ENCODE measurements at places on chromosomes 1 and 21.

DNA sequence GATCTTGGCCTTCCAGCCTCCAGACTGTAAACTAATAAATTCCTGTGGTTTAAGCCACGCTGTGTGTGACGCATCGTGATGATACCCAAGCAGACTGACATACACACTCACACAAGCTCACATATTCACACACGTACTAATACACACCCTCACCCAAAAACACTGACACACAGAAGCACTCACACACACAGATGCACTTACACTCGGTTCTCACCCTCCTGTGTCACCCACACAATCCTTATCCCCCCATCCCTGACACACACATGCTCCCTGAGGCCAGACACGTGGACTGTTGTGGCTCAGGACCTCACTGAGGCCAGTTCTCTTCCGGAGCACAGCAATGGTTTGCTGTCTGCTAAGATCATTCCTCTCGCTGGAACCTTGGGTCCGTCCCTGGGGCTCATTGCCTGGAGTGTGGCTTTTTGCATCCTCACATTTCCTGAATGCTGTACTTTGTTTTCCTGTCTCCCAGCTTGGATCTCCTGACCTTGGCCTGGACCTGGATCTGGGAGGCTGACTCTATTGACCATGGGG lies 76.9 kb upstream of the LYST start:
- DNase-seq = no peak
- H3K27ac ChIP-seq = no peak overlapping the region
- H3K36me3 ChIP-seq = peaks cover 2% of the 10 kb centered on the region
- H3K4me3 ChIP-seq = no peak overlapping the region
- no peaks in the 10 kb centered on the region for H3K27me3 ChIP-seq

DNA sequence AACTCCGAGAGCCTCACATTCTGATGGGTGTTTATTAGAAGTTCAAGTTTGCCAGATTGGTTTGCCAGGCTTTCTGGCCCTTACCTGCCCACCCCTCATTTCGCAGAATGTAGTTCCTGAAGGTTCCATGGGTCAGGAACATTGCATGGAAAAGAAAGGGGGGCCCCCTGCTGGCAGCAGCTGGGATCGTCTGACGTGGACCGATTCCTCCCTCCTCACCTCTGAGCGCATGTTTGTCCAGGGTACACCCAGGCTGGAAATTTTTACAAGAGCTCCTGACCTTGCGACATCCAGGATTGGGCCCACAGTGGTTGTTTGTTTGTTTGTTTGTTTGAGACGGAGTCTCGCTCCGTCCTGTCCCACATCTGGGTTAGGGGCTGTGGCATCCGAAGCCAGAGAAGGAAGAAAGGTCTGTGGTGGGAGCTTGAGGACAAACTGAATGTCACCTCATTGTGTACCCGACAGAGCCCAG lies 126.0 kb upstream of the TMEM51 start:
- no peak overlapping the region for H3K4me3 ChIP-seq
- peaks cover 44% of the 10 kb centered on the region for H3K27me3 ChIP-seq
- no peak for DNase-seq
- no peaks in the 10 kb centered on the region for H3K4me1 ChIP-seq
- no peaks in the 10 kb centered on the region for H3K36me3 ChIP-seq
- H3K27ac ChIP-seq = no peak overlapping the region

DNA sequence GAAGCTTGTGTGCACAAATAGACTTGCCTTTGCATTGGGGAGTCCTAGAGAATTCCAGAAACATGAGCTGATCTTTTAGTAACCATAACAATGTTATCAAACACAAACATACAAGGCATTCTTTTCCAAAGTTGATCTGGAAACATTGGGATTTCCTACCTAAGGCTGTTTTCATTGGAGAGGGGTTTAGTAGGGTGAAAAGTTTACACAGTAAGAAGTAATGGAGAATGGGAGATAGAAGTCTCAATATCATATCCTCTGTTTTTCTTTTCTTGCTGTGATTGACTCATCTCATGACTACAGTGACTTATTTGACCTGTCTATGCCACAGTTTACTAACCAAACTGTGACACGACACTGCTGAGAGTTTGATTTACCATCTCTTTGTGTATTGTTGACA lies 65.6 kb upstream of the PLA2G4A start:
- H3K4me1 ChIP-seq = no peaks in the 10 kb centered on the region
- H3K27me3 ChIP-seq = no peaks in the 10 kb centered on the region
- no peaks in the 10 kb centered on the region for H3K36me3 ChIP-seq
- no peak for DNase-seq
- no peak overlapping the region for H3K27ac ChIP-seq

- no peak for DNase-seq
- H3K27ac ChIP-seq = no peak overlapping the region
- no peaks in the 10 kb centered on the region for H3K36me3 ChIP-seq
- H3K4me3 ChIP-seq = no peak overlapping the region
- peaks cover 15% of the 10 kb centered on the region for H3K4me1 ChIP-seq
Measured at GRCh38 chr1:31377364-31377863, 4.5 kb upstream of the FABP3 start.

GRCh38 chr1:36512842-36513241 lies 30.1 kb upstream of the CSF3R start:
- H3K36me3 ChIP-seq = peaks cover 2% of the 10 kb centered on the region
- H3K27me3 ChIP-seq = peaks cover 39% of the 10 kb centered on the region
- no peak overlapping the region for H3K4me3 ChIP-seq
- no peaks in the 10 kb centered on the region for H3K4me1 ChIP-seq

DNA sequence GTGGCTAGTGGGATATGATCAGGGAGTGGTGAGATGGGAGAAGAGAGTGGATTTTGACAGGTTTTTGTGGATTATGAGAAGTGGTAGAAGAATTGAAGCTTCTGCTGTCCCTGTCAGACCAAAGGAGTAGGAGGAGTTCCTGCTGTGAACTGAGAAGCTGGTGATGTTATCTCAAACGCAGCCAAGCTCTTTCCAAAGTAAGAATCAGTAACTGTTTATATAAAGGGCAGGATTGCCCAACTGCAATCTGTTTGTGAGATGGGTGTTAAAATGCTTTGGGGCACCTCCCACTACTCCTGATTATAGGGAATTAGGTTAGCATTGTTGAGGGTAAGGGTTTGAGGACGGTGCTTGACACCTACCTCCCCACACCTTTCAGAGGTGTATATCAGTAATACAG lies 60.5 kb upstream of the USP25 start:
- DNase-seq = no peak
- no peak overlapping the region for H3K27ac ChIP-seq
- no peaks in the 10 kb centered on the region for H3K27me3 ChIP-seq
- no peaks in the 10 kb centered on the region for H3K36me3 ChIP-seq
- no peaks in the 10 kb centered on the region for H3K4me1 ChIP-seq
- H3K4me3 ChIP-seq = no peak overlapping the region

GRCh38 chr21:32698971-32699693 lies 28.7 kb downstream of the SYNJ1 start:
- H3K4me3 ChIP-seq = no peak overlapping the region
- H3K4me1 ChIP-seq = peaks cover 12% of the 10 kb centered on the region
- DNase-seq = no peak
- peaks cover 15% of the 10 kb centered on the region for H3K36me3 ChIP-seq

DNA sequence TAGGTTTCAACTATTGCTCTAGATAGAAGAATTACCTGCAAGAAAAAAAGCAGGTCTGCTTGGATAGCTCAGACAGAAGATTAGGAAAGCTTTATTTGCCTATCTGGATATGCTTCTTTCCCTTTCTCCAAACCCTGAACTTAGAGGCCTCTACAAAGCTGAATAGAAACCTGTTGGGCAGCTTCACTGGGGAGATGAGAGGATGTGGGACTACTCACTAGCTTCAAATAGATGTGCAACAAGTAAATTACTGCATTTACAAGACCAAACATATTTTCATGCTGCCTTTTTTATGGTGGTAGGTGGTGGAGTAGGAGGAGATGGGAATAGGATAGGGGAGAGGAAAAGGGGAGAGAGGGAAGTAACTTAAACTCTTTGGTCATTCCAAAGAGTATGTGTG lies 6.4 kb downstream of the CLCA2 start:
- no peak for DNase-seq
- no peak overlapping the region for H3K4me3 ChIP-seq
- no peaks in the 10 kb centered on the region for H3K27me3 ChIP-seq
- no peaks in the 10 kb centered on the region for H3K36me3 ChIP-seq
- no peak overlapping the region for H3K27ac ChIP-seq

DNA sequence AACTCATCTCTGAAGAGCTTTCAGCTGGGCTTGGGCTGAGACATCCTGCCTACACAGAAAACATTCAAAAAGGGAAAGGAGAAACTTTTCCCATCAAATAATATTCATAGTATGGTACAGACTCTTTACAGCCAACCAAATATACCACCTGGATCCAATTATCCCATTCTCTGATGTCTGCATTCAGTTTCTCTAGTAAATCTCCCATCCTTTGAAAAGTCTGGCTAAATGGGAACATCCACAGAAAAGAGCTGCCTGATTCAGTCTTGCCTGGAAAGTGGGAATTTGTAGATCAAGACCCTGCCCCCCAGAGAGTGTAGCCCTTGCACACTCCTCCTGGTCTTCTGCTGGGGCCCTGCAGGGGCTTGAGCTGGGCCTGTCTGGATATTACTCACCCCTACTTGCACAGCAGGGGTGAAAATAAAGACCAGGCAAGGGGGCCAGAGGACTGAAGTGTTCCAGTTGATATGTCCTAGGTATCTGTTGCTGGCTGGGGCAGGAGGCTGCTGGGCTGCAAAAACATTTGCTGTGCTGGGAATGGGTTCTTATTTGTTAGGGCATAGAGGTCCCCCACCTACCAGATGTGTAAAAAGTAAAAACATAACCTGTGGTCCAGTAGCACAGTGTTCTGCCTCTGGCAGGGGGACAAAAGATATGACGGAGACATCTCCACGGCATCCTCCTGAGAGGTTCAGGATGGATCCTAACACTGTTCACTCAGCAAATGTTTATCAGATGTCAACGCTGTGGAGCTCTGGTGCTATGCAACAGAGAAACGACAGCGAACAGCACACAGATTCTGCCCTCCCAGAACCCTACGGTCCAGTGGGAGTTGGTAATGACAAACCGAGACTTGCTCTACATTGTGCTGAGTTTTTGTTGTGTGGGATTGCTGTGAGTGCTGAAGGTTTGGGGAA lies 140.3 kb downstream of the PLXNA2 start:
- H3K36me3 ChIP-seq = no peaks in the 10 kb centered on the region
- H3K4me1 ChIP-seq = no peaks in the 10 kb centered on the region
- H3K27ac ChIP-seq = no peak overlapping the region
- H3K4me3 ChIP-seq = no peak overlapping the region

GRCh38 chr1:184743062-184743756 lies 11.4 kb downstream of the EDEM3 start:
- H3K27me3 ChIP-seq = no peaks in the 10 kb centered on the region
- peak overlapping the region; percentile 88 for H3K27ac ChIP-seq
- peaks cover 42% of the 10 kb centered on the region for H3K4me1 ChIP-seq
- H3K4me3 ChIP-seq = peak overlapping the region; percentile 37
- DNase-seq = peak; percentile 34

GRCh38 chr1:201252944-201253371 lies 30.3 kb upstream of the PKP1 start:
- H3K4me1 ChIP-seq = no peaks in the 10 kb centered on the region
- no peak for DNase-seq
- H3K36me3 ChIP-seq = no peaks in the 10 kb centered on the region
- H3K27me3 ChIP-seq = peaks cover 20% of the 10 kb centered on the region
- no peak overlapping the region for H3K4me3 ChIP-seq

DNA sequence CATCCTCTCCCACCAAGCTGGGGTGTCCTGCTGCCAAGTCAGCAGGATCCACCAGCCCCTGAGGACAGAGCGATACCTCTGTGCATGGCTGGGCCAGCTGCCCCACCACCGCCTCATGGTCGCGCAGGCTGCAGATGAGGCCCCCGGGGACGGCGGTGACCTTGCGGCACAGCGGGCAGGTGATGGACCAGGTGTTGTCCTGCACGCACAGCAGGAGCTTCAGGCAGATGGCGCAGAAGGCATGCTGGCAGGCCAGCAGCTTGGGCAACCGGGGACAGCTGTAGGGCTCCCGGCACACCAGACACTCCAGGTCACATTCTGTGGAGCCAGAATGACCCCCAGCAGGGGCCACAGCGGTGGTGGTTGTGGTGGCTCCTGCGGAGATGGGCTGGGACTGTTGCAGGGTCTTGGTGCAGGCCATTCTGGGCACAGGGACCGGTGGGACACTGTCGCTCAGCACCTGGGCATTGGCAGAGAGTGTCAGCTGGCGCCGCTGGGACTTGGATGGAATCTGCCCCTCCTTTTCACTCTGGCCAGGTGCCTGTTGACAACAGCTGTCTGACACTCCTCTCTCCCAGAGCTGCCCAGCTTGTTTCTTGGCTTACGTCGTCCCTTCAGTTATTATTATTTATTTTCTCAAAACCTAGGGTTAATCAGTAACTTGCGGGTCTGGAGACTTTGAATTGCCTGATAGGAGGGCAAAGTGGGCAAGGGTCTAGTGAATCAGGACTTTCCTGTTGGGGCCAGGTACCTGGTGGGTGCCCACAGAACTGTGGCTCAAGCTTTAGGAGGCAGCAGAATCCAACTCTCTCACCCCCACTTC lies at the start of gene RNF186:
Gene RNF186 (minus strand): TSS at position 603 of the 823 bp plus-strand sequence. CDS start 182 bp downstream, at position 421.
- H3K4me3 ChIP-seq = no peak within 1 kb of the TSS
- H3K36me3 ChIP-seq = peaks cover 3% of the 10 kb centered on the region
- no peaks in the 10 kb centered on the region for H3K4me1 ChIP-seq
- H3K27ac ChIP-seq = no peak within 1 kb of the TSS
- no peak for DNase-seq
- peaks cover 9% of the 10 kb centered on the region for H3K27me3 ChIP-seq

GRCh38 chr1:177275736-177276135 lies 105.0 kb downstream of the BRINP2 start:
- no peaks in the 10 kb centered on the region for H3K4me1 ChIP-seq
- no peak overlapping the region for H3K4me3 ChIP-seq
- H3K27ac ChIP-seq = no peak overlapping the region
- H3K36me3 ChIP-seq = no peaks in the 10 kb centered on the region

DNA sequence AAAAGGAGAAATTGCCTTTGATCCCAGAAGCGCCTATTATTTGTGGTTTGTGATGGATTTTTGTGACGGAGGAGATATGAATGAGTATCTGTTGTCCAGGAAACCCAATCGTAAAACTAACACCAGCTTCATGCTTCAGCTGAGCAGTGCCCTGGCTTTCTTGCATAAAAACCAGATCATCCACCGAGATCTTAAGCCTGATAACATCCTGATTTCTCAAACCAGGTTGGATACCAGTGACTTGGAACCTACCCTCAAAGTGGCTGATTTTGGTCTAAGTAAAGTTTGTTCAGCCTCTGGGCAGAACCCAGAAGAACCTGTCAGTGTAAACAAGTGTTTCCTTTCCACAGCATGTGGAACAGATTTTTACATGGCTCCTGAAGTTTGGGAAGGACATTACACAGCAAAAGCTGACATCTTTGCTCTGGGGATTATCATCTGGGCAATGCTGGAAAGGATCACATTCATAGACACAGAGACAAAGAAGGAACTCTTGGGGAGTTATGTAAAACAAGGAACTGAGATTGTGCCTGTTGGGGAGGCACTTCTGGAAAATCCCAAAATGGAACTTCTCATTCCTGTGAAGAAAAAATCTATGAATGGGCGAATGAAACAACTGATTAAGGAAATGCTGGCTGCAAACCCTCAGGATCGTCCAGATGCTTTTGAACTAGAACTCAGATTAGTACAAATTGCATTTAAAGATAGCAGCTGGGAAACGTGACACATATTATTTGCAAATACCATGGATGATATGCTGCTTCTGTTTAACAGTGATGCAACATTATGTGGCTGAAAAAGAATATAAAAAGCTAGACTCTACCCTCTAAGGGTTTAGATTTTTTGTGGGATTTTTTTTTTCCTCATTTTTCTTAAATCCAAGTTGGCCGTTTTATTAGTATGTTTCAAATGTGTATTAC lies 10.5 kb downstream of the PDIK1L start:
- H3K4me3 ChIP-seq = no peak overlapping the region
- H3K27me3 ChIP-seq = no peaks in the 10 kb centered on the region
- H3K36me3 ChIP-seq = peaks cover 18% of the 10 kb centered on the region
- H3K27ac ChIP-seq = no peak overlapping the region
- DNase-seq = no peak
- peaks cover 8% of the 10 kb centered on the region for H3K4me1 ChIP-seq

Measured in central memory CD8-positive, alpha-beta T cell (primary cell).